Kidney epithelial cell (primary cell): ENCODE measurements at places on chromosomes 1 and 21. TPM values are rescaled to one million over a fixed set of nuclear protein-coding genes. Genes with fewer than 3 reads are reported as not detected.

DNA sequence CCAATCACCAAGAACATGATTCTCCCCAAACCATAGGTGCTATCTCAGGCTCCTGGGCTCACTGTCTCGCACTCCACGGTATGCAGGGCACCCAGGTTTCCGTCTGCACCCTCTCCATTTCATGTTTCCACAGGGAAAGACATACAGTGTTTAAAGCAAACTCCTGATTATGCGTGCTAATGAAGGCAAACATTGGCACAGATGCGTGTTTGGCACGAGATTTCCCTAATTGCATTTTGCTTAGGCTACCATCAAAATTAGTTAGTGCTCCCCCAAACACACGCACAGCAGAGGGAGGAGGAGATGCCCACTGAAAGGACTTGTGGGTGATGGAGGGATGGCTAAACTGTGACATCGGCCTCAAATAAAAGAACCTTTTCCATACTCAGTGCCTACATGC is 32.2 kb upstream of the TIAM1 start:
- DNase-seq: no peak

GRCh38 chr1:21280011-21280471 is 10.2 kb downstream of the ECE1 start:
- no peak for DNase-seq

- no peak for DNase-seq
Observed at GRCh38 chr1:243732637-243733036, 117.4 kb downstream of the AKT3 start.

- DNase-seq: no peak
Observed at GRCh38 chr1:171742577-171742922, 685 bp upstream of the VAMP4 start.

DNA sequence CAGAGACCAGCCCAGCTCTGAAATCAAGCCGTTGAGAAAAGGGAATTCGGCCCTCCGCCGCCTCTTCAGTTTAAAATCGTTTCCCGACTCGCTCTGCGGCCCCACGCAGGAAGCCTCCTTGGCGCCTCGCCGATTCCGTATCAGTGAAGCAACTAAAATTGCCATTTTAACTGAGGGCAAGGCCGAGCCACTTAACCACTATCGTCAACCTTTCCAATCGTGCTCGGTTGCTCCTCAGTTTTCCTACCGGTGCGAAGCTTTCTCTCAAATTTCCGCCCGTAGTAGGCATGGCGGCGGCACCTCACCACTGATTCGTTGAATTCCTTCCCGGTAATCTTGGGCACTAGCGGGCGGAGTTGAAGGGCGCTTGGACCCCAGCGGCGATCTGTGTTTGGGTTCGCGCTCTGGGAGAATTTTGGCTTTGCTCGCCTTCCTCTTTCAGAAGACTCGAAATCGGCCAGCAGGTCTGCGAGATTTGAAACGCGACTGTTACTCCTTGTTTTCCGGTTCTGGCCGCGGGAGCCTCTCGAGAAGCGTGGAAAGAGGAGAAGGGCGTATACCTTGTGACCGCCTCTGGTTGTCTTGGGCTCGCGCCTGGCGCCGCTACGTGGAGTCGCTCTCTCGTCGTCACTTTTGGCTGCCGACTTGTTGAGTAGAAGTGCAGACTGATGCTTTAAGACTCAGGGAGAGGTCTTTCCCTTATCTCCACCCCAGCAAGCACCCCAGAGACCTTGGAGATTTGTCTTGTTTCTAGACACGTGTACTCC is at the start of the genes CENPL and DARS2:
Gene CENPL, minus strand, starts transcription at position 569 of the 767 bp plus-strand sequence. CDS start 13,584 bp downstream, outside the sequence.
Gene DARS2, plus strand, starts transcription at position 359 of the 767 bp plus-strand sequence. CDS start 557 bp downstream, outside the sequence.
- peak; percentile 92 for DNase-seq

DNA sequence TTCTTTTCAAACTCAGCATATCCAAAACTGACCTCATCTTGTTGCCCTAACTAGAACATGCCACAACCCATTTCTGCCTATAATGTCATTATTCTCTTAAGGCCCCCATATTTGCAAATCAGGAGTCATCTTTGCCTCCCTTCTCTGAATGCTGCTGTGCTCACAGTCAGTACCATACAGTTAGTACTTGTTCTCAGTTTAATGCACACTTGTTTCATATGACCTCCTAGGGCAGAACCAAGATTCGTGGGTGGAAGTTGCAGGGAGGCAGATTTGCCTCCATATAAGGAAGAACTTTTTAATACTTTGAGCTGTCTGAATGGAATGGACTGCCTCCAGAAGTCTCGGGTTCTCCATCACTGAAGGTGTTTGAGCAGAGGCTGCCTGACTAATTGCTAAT is 9.2 kb downstream of the CAP1 start:
- no peak for DNase-seq

Gene IGFN1
- total RNA-seq: 0.48 and 0.54 TPM in 2 replicates

Gene RGS7
- 0.34 and 1.5 TPM in 2 replicates for total RNA-seq

Gene ELAVL4
- 0.13 TPM in 1 of 2 replicates, not detected in the other for total RNA-seq

Gene FCRL1
- total RNA-seq: not detected in 2 replicates
